ENCODE measurements at places on chromosomes 1 and 21.

DNA sequence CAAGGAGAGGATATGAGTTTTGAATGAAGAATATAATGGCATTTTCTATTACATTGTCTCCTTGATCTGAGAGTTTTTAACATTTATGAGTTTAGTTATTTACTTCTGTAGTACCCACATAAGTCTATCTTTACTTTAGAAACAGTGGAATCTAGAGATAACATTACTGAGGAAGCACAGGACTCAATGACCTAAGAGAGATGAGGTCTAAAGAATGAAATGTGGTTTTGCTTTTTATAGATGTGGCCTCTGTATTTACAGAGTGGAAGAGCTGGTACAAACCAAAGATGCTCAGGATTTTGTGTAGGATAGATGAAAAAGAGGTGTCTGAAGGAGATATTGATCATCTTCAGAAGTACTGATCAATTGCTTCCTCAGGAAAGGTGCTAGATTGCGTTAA lies 177.3 kb downstream of the KCTD3 start:
- DNase-seq = no peak

DNA sequence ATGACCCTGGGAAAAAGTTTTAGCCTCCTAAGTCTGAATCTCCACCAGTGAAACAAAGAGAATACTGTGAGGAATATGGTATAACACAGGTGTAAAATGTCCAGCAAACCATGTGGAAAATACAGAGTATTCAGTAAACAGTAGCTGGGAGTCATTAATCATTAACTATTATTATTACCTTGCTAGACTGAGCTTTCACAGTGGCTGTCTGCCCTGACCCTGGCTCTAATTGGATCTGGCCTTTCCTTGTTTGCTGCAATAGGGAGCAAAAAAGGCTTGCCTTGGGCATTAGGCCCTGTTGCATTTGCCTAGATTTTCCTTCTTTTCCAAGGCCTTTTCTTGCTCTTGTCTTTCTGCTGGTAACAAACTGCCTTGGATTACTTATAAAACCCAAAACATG lies 179.1 kb upstream of the BEND5 start:
- no peak for DNase-seq

DNA sequence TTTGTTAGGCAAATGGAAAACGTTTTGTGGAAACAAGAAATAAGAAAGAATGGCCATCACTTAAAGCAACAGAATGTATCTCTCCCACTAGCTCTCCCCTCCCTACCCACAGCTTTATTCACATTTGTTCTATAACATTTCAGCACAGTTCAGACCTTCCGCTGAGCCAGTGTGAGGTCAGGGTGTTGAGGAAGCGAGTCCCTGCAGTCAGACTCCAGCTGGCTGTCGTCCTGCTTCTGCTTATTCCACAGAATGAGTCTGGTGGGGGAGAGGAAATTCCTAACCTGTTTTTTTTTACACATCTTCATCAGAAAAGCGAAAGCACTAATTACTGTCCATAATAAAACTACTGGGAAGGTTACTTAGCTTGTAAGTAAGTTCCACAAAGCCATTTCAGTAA lies 39.0 kb downstream of the MRPL39 start:
- DNase-seq = peak; percentile 63

- DNase-seq = no peak
These were observed 43.0 kb downstream of the TOR3A start for GRCh38 chr1:179124873-179125272.

DNA sequence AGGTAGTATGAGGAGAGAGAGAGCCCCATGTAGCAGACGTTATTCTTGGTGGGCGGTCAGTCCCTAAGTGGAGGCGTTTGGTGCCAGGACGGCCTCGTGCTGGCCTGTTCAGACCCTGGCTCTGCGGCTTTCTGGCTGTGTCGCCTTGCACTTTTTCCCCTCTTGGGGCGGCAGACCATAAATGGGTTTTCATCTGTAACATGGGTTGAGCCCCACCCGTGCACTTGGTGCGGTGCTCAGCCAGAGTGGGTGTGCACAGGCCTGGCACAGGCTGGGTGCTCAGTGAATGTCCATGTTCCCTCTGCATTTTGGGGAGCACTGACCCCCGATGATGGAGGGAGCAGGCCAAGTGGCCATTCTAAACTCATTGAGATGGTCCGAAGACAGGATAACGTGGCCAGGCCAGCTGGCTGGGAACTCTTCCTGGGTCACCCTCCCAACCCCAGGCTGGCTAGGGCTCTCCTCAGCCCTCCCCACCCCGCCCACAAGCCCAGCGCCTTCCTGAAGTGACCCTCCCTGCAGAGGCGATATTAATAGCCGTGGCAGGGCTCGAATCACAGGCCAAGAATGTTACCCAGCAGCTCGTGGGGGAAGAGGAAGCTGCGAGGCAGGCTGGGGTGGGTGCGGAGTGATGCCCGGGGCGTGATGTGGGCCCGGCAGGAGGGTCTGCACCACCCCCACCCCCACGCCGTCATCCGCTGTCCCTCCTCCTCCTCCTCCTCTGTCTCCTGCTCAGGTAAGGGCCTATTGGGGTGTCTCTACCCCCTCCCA lies 78.5 kb downstream of the ARHGEF10L start:
- no peak for DNase-seq

- no peak for DNase-seq
These were observed 5.0 kb upstream of the RWDD3 start for GRCh38 chr1:95229037-95229436.

DNA sequence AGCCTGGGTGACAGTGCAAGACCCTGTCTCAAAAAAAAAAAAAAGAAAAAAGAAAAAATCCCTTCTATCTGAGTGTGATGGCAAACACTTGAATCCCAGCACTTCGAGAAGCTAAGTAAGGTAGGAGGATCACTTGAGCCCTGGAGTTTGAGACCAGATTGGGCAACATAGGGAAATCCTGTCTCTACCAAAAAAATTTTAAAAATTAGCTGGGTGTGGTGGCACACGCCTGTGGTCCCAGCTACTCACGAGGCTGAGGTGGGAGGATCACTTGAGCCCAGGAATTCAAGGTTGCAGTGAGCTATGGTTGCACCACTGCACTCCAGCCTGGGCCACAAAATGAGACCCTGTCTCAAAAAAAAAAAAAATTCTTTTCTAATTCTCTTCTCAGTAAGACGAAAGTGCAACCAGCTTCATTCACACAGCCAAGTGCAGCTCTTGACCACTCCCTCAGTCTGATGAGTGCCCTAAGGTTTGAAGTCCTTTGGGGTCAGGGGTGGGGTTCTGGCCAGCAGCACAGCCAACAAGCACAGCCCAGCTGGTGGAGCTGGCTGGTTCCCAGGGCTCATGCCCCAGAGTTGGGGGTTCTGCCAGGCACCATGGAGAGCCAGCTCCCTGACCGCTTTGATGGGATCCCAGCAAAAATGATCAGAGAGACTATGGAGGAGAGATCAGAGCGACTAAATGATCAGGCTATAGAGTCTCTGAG lies 8.0 kb downstream of the SLC2A5 start:
- DNase-seq = no peak

DNA sequence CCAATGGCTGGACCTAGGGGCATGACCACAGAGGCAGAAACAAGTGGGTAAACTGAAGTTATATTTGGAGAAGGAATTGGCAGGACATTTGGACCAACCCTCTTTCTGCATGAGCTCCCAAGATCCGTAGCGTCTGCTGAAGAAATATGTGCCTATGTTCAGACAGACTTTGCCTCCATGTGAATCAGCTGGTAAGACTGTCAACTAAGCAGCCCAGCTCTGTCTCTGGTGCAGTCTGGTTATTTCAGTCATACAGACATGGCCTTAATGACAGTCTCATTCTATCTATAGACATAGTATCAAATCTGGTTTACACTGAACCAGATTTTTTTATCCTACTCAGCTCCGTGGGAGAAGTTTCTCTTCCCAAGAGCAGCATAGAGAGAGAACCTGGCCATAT lies 63.1 kb upstream of the PBX1 start:
- DNase-seq = no peak

DNA sequence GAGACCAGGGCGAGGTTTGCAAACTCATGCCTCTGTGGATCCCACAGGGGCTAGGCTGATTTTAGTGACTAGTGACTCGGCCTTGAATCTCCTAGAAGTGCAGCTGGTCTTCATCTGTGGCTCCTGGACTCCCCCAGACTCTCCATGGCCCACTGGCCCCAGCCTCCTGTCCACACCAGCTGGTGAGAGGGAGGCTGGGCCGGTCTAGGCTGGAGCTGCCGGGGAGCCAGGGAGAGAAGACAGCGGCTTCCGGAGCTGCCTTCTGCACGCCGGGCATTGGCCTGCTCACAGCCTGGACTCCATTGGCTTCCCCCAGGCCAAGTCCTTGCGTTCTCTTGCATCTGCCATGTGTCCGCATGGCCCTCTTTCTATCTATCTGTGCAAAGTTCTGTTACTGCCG lies 52.1 kb upstream of the COL6A1 start:
- DNase-seq = no peak

- no peak for DNase-seq
These were observed 472.3 kb upstream of the VAMP3 start for GRCh38 chr1:7298749-7299151.

DNA sequence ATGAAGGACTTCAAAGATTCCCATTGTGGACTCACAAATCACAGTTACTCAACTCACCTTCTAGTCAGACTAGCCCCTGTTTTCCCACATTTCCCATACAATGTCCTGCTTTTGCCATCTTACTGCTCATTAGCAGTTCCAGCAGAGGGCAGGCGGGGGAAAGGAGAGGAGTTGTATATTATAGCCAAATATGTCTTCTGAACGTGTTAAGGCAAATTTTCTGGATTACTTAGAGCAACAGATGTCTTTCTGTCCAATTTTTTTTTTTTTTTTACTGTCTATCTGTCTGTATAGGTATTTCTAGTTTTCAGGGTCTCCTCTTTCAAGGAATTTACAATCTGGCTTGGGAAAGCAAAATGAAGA lies 29.9 kb upstream of the DDAH1 start:
- DNase-seq = no peak

DNA sequence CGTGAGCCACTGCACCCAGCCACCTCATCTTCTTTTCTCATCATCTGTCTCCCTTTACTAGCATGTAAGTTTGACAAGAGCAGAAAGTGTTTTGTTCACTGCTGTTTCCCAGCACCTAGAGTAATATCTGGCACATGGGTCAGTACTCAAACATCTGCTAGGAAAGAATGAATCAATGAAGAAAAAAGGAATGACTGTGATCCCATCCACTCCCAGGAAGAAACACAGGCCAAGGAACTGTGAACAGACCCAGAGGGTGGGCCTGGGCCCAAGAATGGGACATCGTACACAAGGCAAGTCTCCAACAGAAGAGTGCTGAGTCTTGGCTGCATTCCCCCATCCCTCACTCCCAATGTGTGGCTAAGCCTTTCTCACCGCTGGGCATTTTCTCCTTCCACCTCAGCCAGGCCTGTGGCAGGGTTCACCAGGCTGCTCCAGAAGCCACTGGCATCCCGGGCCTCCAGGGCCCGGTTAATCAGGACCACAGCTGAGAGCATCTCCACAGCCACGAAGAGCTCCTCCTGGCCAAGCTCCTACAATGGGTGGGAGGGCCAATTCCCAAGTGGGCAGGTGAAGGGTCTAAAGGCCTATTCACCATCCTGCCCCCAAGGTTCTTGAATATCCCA lies 18.4 kb downstream of the IQGAP3 start:
- DNase-seq = no peak

GRCh38 chr1:12125422-12126355 lies 41.1 kb upstream of the TNFRSF1B start:
- DNase-seq = no peak

- no peak for DNase-seq
These were observed 8.0 kb downstream of the KIAA1614 start for GRCh38 chr1:180920702-180921101.

DNA sequence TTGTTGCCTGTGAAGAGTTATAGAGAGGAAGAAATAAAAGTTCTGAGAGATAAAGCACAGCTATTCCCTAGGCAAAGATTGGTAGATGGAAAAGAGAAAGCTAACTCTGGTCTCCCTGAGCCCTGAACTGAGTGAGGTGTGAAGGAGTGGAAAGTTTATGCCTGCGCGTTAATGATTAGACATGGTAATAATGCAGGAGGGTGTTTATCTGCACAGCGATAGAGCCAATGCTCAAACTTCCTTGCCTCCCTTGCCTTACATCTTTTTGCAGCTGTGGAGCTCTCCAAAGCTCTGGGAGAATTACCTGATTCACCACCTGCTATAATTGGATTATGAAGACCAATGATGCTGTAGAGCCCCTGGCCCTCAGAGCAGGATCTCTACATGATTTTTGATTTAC lies 32.8 kb upstream of the CHRM3 start:
- no peak for DNase-seq

- DNase-seq = peak; percentile 76
These were observed 702.3 kb downstream of the BRINP3 start for GRCh38 chr1:189775343-189775742.

DNA sequence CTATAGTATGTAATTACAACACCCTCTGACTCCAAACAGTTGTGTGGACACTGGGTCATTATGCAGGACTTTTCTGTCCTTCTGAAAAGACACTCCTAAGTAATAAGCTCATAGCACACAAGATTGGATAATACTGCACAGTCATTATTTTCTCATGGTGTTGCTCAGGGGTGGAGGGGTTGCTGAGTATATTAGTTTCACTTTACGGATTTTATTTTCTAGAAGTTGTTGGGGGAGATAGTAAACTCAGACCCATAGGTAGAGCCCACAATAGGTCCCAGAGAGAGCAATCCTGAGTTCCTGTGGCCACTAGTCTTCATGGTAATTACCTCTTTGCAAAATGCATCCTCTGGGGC lies 53.4 kb downstream of the DUSP10 start:
- DNase-seq = no peak

- DNase-seq = no peak
These were observed 47.4 kb upstream of the USP25 start for GRCh38 chr21:15682186-15682895.

- peak; percentile 80 for DNase-seq
These were observed 910 bp upstream of the RERE start for GRCh38 chr1:8818325-8818775.

- no peak for DNase-seq
These were observed 22.0 kb upstream of the THEM5 start for GRCh38 chr1:151875419-151876097.

GRCh38 chr1:92483610-92484471 lies 2.9 kb downstream of the GFI1 start:
- no peak for DNase-seq

- no peak for DNase-seq
These were observed 942.6 kb downstream of the PLA2G4A start for GRCh38 chr1:187771396-187771795.

DNA sequence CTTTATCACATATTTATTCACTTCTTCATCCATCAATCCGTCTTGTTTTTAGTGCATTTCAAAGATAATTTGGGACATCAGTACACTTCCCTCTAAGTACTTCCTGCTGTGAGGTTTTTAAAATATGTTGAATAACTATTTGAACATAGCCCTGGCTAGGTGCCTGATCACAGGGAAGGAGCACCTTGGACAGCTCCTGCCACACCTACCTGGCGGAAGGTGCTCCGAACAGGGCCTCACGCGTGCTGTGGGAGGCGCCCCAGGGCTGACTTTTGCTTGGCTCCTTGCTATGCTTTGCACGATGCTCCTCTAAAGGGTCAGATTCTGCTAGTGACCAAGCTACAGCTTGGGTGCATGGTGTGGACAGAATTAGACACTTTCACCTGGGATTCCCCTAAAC lies 4.9 kb upstream of the ATXN7L2 start:
- no peak for DNase-seq

GRCh38 chr1:115837740-115838421 lies 3.0 kb downstream of the NHLH2 start:
- no peak for DNase-seq

- peak; percentile 57 for DNase-seq
These were observed 3.1 kb upstream of the YRDC start for GRCh38 chr1:37811027-37811655.

Measured in astrocyte of the cerebellum (primary cell).